ENCODE measurements at places on chromosomes 4 and X.
A peak's percentile ranks its signal among the peaks of the same experiment; 100 is the strongest.

- no peak for DNase-seq
Measured at GRCh38 chr4:118762155-118762554, 73.8 kb downstream of the SEC24D start.

- DNase-seq: peak; percentile 50
Measured at GRCh38 chr4:39823191-39823590, 125.3 kb downstream of the UBE2K start.

DNA sequence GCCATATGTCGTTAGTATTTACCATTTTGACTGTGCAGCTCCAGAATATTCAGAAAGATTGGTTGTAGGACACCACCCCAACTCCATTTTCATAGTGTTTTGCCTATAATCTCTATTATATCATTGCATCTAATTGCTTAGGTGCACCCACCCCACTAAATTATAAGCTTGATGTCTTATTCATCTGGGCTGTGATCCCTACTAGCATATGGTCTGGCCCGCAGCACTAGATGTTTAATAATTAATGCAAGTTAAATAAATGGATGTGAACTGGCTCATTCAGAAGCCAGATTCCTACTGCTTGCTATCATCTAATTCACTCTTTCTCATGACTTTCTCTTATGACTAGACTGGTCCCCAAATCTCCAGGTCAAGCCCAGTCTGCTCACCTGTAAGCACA, 143.5 kb downstream of the RELL1 start:
- no peak for DNase-seq

DNA sequence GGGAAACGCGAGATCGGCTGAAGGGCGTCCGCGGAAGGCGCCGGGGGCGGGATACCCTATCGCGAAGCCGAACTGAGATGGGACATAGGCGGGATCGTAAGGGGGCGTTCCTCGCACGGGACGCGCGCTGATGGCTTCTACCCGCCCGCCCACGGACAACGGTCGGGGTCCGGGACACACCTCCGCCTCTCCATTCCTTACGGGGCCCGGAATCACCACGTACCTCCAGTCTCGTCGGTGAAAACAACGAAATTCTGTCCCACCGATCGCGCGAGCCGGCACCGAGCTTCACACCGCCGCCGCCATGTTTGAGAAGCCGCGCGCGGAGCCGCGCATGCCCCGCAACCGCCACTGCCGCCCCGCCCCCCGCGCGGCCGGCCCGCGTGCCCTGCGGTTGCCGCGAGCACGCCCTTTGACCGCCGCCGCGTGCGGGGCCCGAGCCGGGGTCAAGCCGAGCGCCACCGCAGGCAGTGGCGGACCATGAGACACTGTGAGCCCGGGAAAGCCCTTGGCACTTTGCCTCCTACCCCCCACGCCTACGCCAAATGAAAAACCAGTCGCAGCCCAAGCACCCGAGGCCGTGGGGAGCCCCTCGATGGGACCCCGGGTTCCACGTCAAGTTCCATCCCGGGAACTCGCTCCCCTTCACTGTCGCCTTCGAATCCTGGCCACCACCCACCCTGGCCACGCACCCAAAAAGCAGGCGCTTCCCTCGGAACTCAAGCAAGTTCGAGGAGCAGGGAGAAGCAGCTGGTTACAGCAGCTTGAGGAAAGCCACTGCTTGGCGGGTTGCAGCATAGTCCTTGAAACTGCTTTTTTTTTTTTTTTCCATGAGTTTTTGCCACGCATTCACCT, at the start of gene SCML2:
Gene SCML2 (minus strand): TSS at position 320 of the 855 bp plus-strand sequence. CDS start 20,617 bp downstream, outside the sequence.
- peak; percentile 57 for DNase-seq

DNA sequence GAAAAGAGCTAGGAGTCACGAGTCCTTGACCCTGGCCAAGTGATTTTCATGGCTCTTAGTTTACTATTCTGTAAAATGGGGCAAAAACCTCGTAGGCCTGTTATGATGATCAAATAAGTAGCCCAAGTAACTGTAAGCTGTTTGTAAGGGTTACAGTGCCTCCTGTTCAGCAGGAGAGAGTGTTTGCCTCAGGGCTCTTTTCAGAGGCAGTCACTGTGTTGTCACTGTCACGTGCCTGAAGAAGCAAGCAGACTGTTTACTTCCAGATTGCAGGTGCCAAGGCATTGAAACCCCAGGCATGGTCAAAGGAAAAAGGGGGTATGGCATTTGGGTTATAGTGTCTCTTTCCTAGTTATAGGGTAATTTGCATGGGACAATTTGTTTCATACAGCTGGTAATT, 4.5 kb downstream of the RAB39B start:
- no peak for DNase-seq

- DNase-seq: no peak
Measured at GRCh38 chr4:1293991-1294390, 4.3 kb downstream of the MAEA start.

DNA sequence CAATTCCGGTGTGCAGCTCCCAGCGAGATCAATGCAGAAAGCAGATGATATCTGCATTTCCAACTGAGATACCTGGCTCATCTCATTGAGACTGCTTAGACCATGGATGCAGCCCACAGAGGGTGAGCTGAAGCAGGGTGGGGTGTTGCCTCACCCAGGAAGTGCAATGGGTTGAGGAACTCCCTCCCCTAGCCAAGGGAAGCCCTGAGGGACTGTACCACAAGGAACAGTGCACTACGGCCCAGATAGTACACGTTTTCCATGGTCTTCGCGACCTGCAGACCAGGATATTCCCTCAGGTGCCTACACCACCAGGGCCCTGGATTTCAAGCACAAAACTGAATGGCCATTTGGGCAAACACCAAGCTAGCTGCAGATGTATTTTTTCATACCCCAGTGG, 150.0 kb downstream of the TET2 start:
- DNase-seq: no peak

GRCh38 chr4:104763554-104764222, 269.0 kb upstream of the CXXC4 start:
- no peak for DNase-seq

GRCh38 chrX:24113181-24113580, 36.3 kb upstream of the ZFX start:
- DNase-seq: peak; percentile 10

DNA sequence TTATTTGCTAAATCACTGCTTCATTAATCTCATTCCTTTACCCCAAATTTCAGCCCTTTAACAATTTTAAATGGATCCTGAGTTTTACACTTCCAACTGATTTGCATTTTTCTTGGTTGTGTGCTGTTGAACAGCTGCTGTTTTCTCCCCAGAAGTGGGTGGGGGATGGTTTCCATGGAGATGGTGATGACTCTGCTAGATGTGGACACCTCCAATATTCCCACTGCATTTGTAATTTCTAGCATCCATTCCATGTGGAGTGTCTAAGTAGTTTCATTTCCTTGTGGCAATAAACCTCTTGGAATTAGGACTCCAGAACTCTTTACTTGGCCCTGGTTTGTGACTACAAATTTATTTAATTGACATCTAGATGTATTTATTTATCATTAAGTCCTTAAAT, 330.4 kb downstream of the GBA3 start:
- DNase-seq: no peak

DNA sequence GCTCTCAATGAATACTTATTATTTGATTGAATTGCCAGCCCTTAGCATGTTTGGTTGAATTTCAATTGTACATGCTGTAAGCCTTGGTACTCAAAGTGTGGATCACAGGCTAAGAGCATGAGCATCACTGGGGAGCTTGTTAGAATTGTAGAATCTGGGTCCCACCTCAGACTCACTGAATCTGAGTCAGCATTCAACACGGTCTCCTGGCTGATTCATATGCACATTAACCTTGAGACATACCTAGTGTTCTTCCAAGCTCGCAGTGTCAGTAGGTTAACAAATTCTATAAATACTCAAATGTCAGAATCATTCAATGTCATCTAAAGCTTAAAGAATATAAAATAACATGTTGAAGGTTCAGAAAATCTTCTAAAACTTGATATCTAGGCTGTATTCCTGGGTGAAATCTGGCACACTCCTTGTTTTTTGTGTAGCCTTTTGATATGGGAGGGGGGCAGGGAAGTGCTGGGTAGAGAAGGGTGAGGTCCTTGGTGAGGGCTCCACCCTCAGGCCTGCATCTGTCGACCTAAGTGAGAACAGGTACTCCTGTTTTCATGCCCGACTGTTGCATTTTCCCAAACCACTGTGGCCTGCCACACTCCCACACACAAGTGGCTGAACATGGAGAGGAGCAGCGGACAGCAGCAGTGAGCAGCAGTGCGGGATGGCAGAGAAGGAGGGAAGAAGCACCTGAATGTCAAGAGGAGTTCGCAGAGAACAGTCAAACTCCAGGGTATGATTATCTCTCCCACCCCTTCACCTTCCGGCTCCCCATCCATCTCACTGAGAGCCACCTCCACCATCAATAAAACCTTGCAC, 529.6 kb upstream of the IGFBP7 start:
- no peak for DNase-seq

DNA sequence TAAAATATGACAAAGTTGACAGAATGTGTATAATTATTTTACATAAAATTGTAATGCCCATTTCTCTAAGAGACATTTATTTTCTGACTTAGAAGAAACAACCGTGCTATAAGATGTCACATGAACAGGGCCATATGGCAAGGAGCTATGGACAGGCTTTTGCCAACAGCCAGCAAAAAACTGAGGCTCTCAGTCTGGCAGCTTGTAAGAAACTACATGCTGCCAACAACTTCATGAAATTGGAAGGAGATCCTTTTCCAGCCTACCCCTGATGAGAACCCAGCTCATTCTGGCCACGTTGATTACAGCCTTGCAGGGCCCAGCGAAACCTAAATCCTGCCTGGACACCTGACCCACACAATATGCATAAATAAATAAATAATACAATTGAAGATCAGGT, 250.3 kb upstream of the ARSJ start:
- DNase-seq: no peak
